Panc1 (cell line): ENCODE measurements at places on chromosomes 11 and 22. TPM values are rescaled to one million over a fixed set of nuclear protein-coding genes. Genes with fewer than 3 reads are reported as not detected.

Gene SLC7A4
- not detected for total RNA-seq

Gene CHRNA10
- total RNA-seq = 6.8 TPM

Gene CCDC15
- 2.8 TPM for total RNA-seq

Gene PMM1
- 30.5 TPM for total RNA-seq

Gene GLYAT
- not detected for total RNA-seq

Gene CDKN1C
- 4.6 TPM for total RNA-seq

Gene MS4A1
- 0.59 TPM for total RNA-seq

Gene MUS81
- 140 TPM for total RNA-seq

Gene C11orf24
- total RNA-seq = 53.1 TPM

Gene C11orf91
- 1.3 TPM for total RNA-seq

Gene SAC3D1
- 55.6 TPM for total RNA-seq

Gene IRAG1
- total RNA-seq = 0.21 TPM

Gene OR52E8
- not detected for total RNA-seq

Gene CD3G
- 0.15 TPM for total RNA-seq

Gene EMID1
- 1.1 TPM for total RNA-seq

Gene DGAT2
- 19.2 TPM for total RNA-seq

Gene GUCY1A2
- total RNA-seq = 1.9 TPM

Gene GAB4
- total RNA-seq = not detected

Gene BTG4
- not detected for total RNA-seq

Gene SHANK3
- 7.6 TPM for total RNA-seq

Gene OR8A1
- not detected for total RNA-seq

Gene APOBEC3B
- total RNA-seq = 15.6 TPM

Gene SPI1
- 0.31 TPM for total RNA-seq

Gene MMP11
- total RNA-seq = 3.0 TPM

Gene OAF
- total RNA-seq = 13.7 TPM

Gene UBQLN3
- not detected for total RNA-seq

Gene SOX10
- not detected for total RNA-seq

Gene RAB3IL1
- 8.9 TPM for total RNA-seq

Gene CCDC117
- 18.1 TPM for total RNA-seq

Gene TBX1
- 91.7 TPM for total RNA-seq

Gene BAIAP2L2
- 0.18 TPM for total RNA-seq

Gene ROBO3
- total RNA-seq = 12.0 TPM
